Progenitor cell of endocrine pancreas (in vitro differentiated cells): ENCODE measurements at places on chromosomes 4 and X. TPM values are rescaled to one million over a fixed set of nuclear protein-coding genes. Genes with fewer than 3 reads are reported as not detected.

DNA sequence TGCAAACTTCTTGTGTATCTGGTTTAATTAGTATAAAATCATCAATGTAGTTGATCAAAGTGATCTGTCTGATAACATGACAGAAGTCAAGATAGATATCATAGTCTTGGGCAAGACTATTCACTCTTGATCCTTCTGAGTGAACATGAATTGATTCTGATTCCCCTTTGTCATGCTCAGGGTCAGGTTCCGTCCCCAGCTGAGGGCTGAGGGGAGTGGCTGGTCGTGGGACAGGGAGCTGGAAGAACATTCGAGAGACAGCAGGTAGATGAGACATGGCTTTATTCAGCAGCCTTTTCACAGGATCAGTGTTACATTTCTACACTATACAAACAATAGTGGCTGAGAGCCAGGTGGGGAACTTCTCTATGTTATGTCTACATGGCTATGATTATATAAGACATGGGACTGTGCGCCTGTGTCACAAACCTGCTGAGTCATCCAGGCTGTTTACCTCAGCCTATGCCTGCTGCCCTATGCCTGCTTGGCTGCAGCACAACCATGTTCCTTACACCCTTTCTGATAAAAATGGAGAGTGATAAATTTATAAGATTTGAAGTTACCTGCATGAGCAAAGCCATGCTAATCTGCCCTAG, 586.9 kb upstream of the NR3C2 start:
- H3K36me3 ChIP-seq = no peaks in the 10 kb centered on the region
- no peak for DNase-seq
- no peak overlapping the region for H3K4me3 ChIP-seq
- no peaks in the 10 kb centered on the region for H3K27me3 ChIP-seq
- H3K27ac ChIP-seq = no peak overlapping the region

DNA sequence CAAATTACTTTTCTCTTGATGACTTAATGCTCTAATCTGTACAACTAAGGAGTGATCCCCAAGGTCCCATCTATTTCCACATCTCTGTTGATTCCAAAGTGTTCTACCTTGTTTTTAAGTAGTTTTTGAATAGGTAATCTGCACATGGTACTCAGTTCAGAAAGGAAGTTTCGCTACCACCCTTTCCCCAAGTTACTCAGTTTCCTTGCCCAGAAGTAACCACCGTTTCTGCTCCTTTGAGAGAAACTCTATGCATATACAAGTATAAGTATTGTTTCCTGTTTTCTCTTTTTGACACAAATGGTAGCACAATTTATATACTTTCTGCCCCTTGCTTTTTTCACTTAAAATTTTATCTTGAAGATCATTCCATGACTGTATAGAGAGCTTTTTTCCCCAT, 18.1 kb downstream of the TMEM154 start:
- peaks cover 3% of the 10 kb centered on the region for H3K27me3 ChIP-seq
- H3K27ac ChIP-seq = no peak overlapping the region
- H3K4me3 ChIP-seq = no peak overlapping the region
- H3K4me1 ChIP-seq = no peaks in the 10 kb centered on the region

The YIPF7 gene
- 0.36 and 0.46 TPM in 2 replicates for total RNA-seq

GRCh38 chr4:182916483-182917181, 554 bp downstream of the DCTD start:
- no peaks in the 10 kb centered on the region for H3K27me3 ChIP-seq
- H3K4me3 ChIP-seq = peak overlapping the region; percentile 86
- peaks cover 15% of the 10 kb centered on the region for H3K4me1 ChIP-seq
- no peak for DNase-seq
- peak overlapping the region; percentile 84 for H3K27ac ChIP-seq

The HMGB3 gene
- 252 and 257 TPM in 2 replicates for total RNA-seq

DNA sequence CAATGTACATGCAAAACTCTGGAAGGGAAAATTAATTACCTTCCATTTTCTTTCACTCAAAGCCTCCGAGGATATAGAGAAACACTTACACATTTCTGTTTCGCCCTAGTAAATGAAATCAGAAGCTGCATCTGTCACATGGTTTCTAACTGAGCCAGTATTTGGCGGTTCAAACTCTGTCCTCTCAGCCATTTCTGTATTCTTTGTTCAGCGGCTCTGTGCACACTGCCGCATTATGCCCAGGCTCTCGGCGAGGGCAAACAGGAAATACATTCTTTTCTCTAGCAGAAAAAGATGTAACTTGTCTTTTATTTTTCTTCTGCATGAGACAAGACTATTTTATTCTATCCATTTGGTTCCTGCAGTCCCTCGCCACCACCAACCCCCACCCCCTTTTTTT, 71.4 kb upstream of the GPM6B start:
- H3K36me3 ChIP-seq = no peaks in the 10 kb centered on the region
- no peak for DNase-seq
- no peak overlapping the region for H3K27ac ChIP-seq
- no peaks in the 10 kb centered on the region for H3K27me3 ChIP-seq
- peaks cover 4% of the 10 kb centered on the region for H3K4me1 ChIP-seq
- H3K4me3 ChIP-seq = no peak overlapping the region

- no peak overlapping the region for H3K27ac ChIP-seq
- no peaks in the 10 kb centered on the region for H3K36me3 ChIP-seq
- no peaks in the 10 kb centered on the region for H3K4me1 ChIP-seq
- no peak for DNase-seq
- no peak overlapping the region for H3K4me3 ChIP-seq
Observed at GRCh38 chrX:53456254-53456653, 22.1 kb upstream of the HSD17B10 start.

The GPR34 gene
- total RNA-seq = not detected in 2 replicates

- H3K27me3 ChIP-seq = no peaks in the 10 kb centered on the region
- H3K4me3 ChIP-seq = no peak overlapping the region
- H3K36me3 ChIP-seq = peaks cover 7% of the 10 kb centered on the region
- no peak for DNase-seq
- H3K27ac ChIP-seq = no peak overlapping the region
Observed at GRCh38 chrX:130728208-130728607, 174.8 kb downstream of the ENOX2 start.

DNA sequence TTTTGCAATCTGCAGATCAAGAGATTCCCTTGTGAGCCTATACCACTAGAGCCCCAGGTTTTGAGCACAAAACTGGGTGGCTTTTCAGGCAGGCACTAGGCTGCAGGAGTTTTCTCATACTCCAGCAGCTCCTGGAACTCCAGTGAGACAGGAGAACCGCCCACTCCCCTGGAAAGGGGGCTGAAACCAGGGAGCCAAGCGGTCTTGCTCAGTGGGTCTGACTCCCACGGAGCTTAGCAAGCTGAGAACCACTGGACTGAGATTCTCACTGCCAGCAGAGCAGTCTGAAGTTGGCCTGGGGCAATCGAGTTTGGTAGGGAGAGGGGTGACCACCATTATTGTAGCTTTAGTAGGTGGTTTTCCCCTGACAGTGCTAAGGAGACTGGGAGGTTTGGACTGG, 313.8 kb upstream of the TEX13C start:
- H3K36me3 ChIP-seq = peaks cover 4% of the 10 kb centered on the region
- H3K4me1 ChIP-seq = peaks cover 39% of the 10 kb centered on the region
- no peak overlapping the region for H3K4me3 ChIP-seq
- H3K27ac ChIP-seq = no peak overlapping the region

GRCh38 chr4:13872155-13872554, 244.6 kb upstream of the BOD1L1 start:
- DNase-seq = no peak
- H3K4me1 ChIP-seq = peaks cover 2% of the 10 kb centered on the region
- no peaks in the 10 kb centered on the region for H3K27me3 ChIP-seq

- no peak overlapping the region for H3K4me3 ChIP-seq
- H3K27me3 ChIP-seq = peaks cover 9% of the 10 kb centered on the region
- no peak overlapping the region for H3K27ac ChIP-seq
- no peak for DNase-seq
Observed at GRCh38 chr4:2141762-2142451, 82.8 kb downstream of the NAT8L start.

The F8A3 gene
- 4.6 and 5.2 TPM in 2 replicates for total RNA-seq

DNA sequence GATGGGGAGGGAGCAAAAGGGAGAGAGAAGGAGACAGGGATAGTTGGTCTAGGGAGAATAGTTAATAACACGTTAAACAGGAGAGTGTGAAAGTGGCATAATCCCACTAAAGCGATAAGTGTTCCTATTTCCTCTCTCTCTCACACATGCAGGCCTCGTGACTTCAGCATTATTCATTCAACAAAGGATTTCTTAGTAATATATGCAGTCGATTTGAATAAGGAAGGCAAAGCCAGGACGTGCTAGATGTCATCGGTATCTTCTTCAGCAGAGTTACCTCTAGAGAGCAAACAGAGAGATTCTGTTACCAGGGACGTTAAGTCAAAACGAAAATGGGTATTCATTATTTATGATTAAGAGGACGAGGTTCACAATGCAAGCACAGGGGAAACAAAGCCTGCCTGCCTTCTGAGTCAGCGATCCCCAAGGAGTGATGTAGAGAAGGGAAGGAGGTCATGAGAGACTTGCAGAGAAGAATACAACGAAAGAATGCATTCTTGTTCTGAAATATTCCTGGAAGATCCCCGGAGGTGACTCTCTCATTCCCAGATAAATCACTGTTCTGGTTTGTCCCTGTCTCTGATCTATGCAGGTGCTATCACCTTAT, 1048.4 kb downstream of the NLGN4X start:
- no peaks in the 10 kb centered on the region for H3K27me3 ChIP-seq
- no peak for DNase-seq
- H3K4me1 ChIP-seq = no peaks in the 10 kb centered on the region
- H3K4me3 ChIP-seq = no peak overlapping the region

The RHOXF2B gene
- total RNA-seq = not detected in 2 replicates

DNA sequence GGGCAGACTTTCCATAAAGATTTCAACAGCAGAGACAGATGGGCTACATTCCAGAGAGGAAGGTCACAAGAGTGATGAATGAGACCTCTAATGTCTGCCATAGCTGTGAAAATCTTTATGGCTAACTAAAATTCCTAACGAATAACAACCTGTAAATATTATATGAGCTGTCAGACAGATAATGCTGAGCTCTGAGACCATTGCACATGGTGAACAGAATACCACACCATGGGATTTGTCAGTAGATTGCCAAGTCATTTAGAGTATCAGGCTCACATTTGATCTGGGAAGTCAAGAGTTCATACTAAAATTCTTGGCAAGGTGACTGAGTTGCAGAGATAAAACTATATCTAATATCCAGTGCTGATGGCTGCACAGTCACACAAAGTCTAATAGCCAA, 259.2 kb upstream of the FTHL17 start:
- DNase-seq = no peak
- H3K36me3 ChIP-seq = no peaks in the 10 kb centered on the region
- H3K27me3 ChIP-seq = no peaks in the 10 kb centered on the region
- H3K27ac ChIP-seq = no peak overlapping the region
- no peak overlapping the region for H3K4me3 ChIP-seq

DNA sequence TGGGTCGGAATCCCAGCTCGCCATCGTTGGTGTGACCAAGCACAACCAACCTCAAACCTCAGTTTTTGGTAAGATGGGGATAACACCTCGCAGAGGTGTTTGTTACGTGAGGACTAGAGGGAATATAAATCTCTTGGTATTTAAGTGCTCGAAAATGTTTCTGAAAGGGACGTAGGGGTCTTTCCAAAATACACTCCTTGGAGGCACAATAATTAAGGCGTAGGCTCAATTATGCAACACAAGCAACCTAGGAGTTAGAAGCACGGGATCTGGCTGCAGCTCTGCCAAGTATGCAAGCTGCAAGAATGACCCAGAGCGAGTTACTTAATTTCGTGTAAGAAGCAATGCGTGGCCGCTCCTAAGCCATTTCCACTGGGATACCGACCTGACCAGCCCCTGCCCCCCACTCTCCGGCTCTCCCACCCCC, 552 bp downstream of the ADH5 start:
- H3K4me3 ChIP-seq = peak overlapping the region; percentile 97
- peak overlapping the region; percentile 98 for H3K27ac ChIP-seq
- peaks cover 45% of the 10 kb centered on the region for H3K4me1 ChIP-seq
- DNase-seq = no peak

The FAM184B gene
- 0.17 and 0.20 TPM in 2 replicates for total RNA-seq

DNA sequence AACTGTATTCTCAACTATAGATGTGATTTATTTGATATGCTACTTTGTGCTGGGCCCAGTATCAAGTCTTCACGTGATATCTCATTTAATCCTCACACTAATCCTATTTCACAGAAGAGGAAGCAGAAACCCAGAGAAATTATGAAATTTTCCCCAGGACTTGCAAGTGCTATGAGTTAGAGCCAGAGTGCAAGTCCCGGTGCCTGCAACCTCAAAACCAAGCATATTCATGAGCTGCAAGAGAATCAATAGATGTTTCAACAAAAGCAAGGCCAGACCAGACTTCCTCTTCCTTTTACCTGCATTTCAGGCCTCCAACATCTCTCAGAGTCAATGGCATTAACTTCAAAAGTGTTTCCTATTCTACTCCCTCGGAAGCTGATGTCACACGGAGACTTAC, 92.2 kb upstream of the GATB start:
- H3K4me1 ChIP-seq = no peaks in the 10 kb centered on the region
- peaks cover 26% of the 10 kb centered on the region for H3K27me3 ChIP-seq
- H3K4me3 ChIP-seq = no peak overlapping the region
- H3K27ac ChIP-seq = no peak overlapping the region
- DNase-seq = no peak
- H3K36me3 ChIP-seq = no peaks in the 10 kb centered on the region

- no peaks in the 10 kb centered on the region for H3K36me3 ChIP-seq
- H3K27me3 ChIP-seq = peaks cover 11% of the 10 kb centered on the region
- no peak for DNase-seq
- no peak overlapping the region for H3K4me3 ChIP-seq
- H3K4me1 ChIP-seq = peaks cover 4% of the 10 kb centered on the region
Observed at GRCh38 chr4:16457944-16458343, 231.7 kb upstream of the TAPT1 start.

- DNase-seq = no peak
- H3K36me3 ChIP-seq = no peaks in the 10 kb centered on the region
- no peaks in the 10 kb centered on the region for H3K4me1 ChIP-seq
- H3K27me3 ChIP-seq = no peaks in the 10 kb centered on the region
Observed at GRCh38 chr4:105129286-105130040, 17.2 kb upstream of the TET2 start.

The CFP gene
- 0.69 and 0.93 TPM in 2 replicates for total RNA-seq

DNA sequence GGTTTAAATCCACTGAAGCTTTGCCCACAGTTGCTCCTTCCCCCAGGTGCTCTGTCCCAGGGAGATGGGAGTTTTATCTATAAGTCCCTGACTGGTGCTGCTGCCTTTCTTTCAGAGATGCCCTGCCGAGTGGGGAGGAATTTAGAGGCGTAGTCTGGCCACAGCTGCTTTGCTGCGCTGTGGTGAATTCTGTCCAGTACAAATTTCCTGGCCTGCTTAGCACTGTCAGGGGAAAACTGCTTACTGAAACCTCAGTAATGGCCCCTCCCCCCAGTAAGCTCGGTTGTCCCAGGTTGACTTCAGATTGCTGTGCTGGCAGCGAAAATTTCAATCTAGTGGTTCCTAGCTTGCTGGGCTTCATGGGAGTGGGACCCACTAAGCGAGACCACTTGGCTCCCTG, 40.1 kb downstream of the UGT2B17 start:
- H3K4me1 ChIP-seq = no peaks in the 10 kb centered on the region
- no peak overlapping the region for H3K4me3 ChIP-seq
- H3K27me3 ChIP-seq = no peaks in the 10 kb centered on the region
- H3K36me3 ChIP-seq = no peaks in the 10 kb centered on the region
- no peak overlapping the region for H3K27ac ChIP-seq
- DNase-seq = no peak

The CXCL13 gene
- not detected in 2 replicates for total RNA-seq

GRCh38 chr4:14415146-14415545, 587.1 kb upstream of the CPEB2 start:
- DNase-seq = peak; percentile 27
- H3K27me3 ChIP-seq = no peaks in the 10 kb centered on the region
- H3K4me1 ChIP-seq = peaks cover 11% of the 10 kb centered on the region
- no peak overlapping the region for H3K27ac ChIP-seq
- no peak overlapping the region for H3K4me3 ChIP-seq
